ENCODE measurements at places on chromosomes 12 and 14. TPM values are rescaled to one million over a fixed set of nuclear protein-coding genes. Genes with fewer than 3 reads are reported as not detected.

GRCh38 chr14:39212034-39212433 lies 21.7 kb upstream of the MIA2 start:
- no peak for DNase-seq

The TMEM121 gene
- total RNA-seq, result 6.0 TPM

The SLC25A47 gene
- total RNA-seq, result not detected

The SLC5A8 gene
- total RNA-seq, result 1.7 TPM

DNA sequence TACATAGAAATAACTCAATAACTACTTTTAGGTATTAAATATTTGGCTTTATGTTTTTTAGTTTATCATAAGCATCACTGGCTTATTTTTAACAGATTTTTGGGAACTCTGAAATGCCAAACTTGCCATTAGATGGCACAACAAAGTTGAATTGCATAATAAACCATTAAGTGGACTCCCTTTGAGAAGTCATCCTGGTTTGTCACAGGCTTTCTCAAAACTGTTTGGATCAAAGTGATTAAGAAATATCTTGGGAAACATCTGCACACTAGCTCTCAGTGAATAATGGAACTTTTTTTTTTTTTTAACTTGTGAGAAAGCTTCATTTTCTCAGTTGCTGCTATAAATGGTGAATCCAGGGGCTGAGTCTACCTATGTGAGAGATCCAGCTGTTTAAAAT lies 4.3 kb downstream of the SLC16A7 start:
- DNase-seq, result no peak

GRCh38 chr14:31307618-31308017 lies 100.0 kb upstream of the HECTD1 start:
- no peak for DNase-seq

GRCh38 chr14:76924371-76925096 lies 98.3 kb downstream of the LRRC74A start:
- peak; percentile 75 for DNase-seq

The SELPLG gene
- total RNA-seq, result 7.7 TPM

GRCh38 chr12:78396538-78396937 lies 468.0 kb upstream of the SYT1 start:
- no peak for DNase-seq

- peak; percentile 44 for DNase-seq
Observed at GRCh38 chr12:51391283-51392123, at the start of gene GALNT6. Gene GALNT6 (minus strand): TSS chr12:51391406. CDS start chr12:51379781, 11,625 bp downstream.

The STXBP6 gene
- total RNA-seq, result 78.7 TPM

- peak; percentile 79 for DNase-seq
Observed at GRCh38 chr12:44930972-44931600, 55.0 kb upstream of the NELL2 start.

- DNase-seq, result no peak
Observed at GRCh38 chr14:75370416-75371205, 57.2 kb upstream of the JDP2 start.

GRCh38 chr14:79337761-79338160 lies 873.5 kb downstream of the DIO2 start:
- DNase-seq, result no peak

DNA sequence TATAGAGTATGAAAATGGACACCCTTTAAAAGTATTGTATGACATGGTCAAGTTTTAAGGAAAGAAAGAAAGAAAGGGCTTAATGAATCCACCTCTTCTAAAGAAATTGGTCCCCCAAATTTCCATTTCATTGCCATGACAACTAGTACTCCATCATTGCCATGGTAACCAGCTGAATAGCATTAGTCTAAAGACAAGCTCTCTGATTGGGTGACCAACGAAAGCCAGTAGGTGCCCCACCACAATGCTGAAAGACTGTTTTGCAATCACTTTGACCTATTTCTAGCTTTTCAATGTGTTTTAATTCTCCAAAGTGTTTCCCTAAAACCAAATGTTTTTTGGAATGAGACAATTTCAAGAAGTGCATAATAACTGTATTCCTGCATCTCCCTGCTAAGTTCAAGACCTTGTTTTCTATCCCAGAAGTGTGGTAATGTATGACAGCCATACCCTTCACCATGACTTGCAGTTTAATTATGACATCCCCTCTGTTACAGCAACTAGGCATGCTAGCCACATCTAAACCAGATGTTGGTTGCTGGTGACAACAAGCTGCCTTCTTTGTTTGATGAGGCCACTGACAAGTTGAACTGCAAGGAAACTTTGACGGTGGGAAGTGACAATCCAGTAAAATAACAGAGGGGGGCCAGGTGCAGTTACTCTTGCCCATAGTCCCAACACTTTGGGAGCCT lies 46.7 kb downstream of the KICS2 start:
- DNase-seq, result no peak

DNA sequence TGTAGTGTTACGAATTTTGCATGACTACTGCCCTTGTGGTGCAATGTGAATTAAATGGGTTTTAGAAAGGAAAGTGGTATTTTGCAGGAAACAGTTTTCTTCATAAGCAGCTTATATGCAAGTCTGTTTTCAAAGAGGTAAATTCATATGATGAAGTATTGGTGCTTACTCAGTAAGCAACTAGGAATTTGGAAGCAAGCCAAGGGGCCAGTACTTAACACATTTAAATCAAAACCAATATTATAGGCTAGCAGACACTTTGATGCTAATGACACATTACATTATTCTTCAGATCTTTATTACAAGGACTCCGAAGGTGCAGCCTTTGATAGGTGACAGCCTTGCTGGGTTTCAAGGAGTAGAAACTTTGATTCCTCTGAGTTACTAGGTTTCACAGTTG lies 23.1 kb downstream of the MGAT4C start:
- DNase-seq, result no peak

Data from umbilical cord (tissue), 2 donors.